GM12865 (cell line): ENCODE measurements at places on chromosomes 5 and 9.

DNA sequence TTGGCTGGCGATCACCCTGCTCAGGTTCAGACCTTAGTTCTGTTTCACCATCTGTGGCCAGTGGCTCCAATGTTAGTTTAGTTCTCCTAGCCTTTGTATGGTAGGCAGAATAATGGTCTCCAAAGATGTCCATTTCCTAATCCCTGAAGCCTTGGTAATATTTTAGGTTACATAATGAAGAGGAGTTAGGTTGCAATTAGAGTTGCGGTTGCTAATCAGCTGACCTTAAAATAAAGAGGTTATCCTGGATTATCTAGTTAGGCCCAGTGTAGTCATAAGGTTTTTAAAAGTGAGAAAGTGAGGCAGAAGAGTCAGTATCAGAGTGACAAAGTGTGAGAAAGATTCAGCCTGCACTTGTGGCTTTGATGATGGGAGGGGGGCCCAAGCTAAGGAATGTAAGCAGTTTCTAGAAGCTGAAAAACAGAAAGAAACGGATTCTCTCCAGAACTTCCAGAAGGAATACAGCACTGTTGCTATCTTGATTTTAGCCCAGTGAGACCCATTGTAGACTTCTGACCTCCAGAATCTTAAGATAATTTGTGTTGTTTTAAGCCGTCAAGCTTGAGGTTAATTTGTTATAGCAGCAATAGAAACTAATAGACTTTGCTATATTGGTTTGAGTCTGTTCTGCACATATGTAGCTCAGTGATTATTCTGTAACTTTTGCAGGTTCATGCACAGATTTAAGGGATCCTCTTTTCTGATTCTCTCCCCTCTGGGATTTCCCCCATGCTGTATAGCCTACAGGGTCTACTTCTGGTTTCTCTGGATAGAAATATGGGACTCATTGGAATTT, 21.6 kb downstream of the LNPEP start:
- peak; percentile 71 for DNase-seq

GRCh38 chr5:170387775-170388639, 1.2 kb downstream of the KCNMB1 start:
- DNase-seq = no peak

DNA sequence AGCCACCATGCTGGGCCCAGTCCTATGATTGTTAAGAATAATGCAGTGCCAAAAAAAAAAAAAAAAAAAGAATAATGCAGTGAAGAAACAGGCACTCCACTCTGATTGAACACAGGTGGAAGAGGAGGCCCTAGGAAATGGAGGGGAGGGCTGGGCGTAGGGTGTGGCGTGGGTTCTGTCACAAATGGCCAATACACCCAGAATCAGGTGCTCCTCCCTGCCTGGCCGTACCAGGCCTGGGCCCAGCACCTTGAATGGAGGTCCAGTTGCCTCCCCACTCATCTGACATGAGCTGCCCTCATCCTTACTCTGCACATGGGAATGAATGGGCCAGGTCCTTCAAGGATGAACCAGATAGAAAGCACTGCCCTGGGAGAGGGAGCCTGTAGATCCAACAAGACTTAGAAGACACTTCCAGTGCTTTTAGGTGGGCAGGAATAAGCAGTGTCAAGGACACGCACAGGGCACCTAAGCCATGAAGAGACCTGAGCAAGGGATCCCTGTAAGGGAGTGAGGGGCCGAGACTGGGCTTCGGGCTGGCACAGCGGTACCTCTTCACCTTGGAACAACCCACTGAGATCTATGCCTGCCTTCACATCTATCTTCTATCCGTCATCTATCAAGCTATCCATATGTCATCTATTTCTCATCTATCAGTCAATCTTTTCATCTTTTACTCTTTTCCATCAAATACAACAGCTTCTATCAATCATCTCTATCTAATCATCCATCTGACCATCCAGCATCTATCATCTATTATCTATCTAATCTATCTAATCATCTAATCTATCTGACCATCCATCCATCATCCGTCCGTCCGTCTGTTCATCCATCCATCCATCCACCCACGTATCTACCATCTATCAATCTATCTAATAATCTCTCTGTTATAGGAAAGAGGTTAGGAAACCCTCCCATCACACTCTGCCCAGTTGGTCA, 15.9 kb downstream of the NINJ1 start:
- no peak for DNase-seq

GRCh38 chr5:77418162-77418561, 74.0 kb downstream of the WDR41 start:
- DNase-seq = no peak

- peak; percentile 38 for DNase-seq
Measured at GRCh38 chr5:181053488-181054121, 13.5 kb downstream of the BTNL9 start.
